Left lung (tissue), 14 donors: ENCODE measurements at places on chromosomes 12 and 14. TPM values are rescaled to one million over a fixed set of nuclear protein-coding genes. Genes with fewer than 3 reads are reported as not detected.

GRCh38 chr14:102280376-102280962 lies 24.5 kb downstream of the MOK start:
- DNase-seq, result no peak

GRCh38 chr14:93970585-93970964 lies 5.8 kb downstream of the ASB2 start:
- DNase-seq, result no peak

DNA sequence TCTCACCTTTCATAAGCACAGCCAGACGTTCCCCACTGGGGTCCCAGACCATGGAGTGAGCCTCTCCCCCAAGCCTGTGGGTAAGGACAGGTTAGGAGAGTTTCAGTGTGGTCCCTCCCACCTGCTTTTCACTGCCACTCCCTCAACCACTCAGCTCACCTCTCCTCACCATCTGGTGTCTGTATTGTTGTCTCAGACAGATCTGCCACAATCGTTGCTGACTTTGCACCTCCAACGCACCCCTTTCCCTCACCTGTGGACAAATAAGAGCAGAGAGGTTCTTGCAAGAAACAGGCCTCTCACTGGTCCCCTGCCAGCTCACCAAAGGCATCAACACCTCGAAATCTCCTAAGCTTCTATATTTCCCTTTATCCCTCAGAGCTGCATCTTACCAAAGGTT lies 8.8 kb downstream of the MYG1 start:
- no peak for DNase-seq

GRCh38 chr14:24802236-24802635 lies 168.2 kb upstream of the GZMB start:
- no peak for DNase-seq

DNA sequence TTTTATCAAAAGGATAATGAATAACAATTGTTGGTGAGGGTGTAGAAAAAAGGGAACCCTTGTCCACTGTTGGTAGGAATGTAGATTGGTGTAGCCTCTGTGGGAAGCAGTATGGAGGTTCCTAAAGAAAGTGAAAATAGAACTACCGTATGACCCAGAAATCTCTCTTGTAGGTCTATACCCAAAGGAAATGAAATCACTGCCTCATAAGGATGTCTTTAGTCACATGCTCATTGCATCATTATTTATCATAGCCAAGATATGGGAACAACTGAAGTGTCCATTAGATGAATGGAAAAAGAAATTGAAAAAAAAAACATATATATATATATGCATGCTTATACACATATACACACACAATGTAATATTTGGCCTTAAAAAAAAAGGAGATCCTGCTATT lies 158.8 kb upstream of the NPAS3 start:
- DNase-seq, result no peak

DNA sequence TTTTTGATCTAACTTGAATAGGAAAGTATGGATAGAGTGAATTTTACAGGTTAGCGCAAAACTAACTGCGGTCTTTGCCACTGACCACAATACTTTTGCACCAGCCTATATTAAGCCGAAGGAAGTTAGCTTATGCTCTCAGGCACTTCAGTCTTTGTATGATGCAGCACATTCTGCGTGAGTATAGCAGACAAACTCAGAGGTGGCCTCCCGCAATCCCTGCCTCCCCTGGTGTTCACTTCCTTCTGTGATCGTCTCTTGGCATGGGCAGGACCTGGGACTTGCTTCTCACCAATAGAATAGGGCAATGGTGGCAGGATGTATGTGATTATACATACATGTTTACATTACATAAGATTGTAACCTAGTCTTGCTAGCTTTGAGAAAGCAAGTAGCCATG lies 10.3 kb upstream of the SLC6A13 start:
- DNase-seq, result no peak

GRCh38 chr12:95693689-95694088 lies 96.9 kb downstream of the NTN4 start:
- DNase-seq, result no peak

The AICDA gene
- 0.17 TPM for total RNA-seq

The FITM1 gene
- total RNA-seq, result 0.68 TPM

The OR6C2 gene
- total RNA-seq, result not detected

The CAPZA3 gene
- total RNA-seq, result not detected
